ENCODE measurements at places on chromosomes 1 and 21.
A peak's percentile ranks its signal among the peaks of the same experiment; 100 is the strongest.

DNA sequence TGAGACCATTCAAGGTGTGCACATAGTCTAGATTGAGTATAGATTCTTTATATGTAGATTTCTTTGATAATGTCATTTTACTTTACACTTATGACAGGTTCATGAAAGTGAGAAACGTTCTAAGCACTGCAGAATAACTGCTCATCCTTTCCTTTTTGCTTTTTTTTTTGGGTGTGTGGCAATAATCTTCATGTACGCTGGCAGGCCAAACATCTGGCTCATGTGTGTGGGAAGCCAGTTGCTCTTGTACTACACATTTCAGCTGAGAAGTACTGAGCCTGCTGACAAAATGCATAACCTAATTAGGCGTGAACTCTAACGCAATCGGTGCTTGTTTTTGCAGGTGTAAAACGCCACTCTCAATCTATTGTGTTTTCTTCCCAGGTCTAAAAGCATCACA, 350.8 kb upstream of the KAZN start:
- no peak for DNase-seq

- DNase-seq, result no peak
These were observed 18.2 kb downstream of the MRPS6 start for GRCh38 chr21:34091607-34092006.

DNA sequence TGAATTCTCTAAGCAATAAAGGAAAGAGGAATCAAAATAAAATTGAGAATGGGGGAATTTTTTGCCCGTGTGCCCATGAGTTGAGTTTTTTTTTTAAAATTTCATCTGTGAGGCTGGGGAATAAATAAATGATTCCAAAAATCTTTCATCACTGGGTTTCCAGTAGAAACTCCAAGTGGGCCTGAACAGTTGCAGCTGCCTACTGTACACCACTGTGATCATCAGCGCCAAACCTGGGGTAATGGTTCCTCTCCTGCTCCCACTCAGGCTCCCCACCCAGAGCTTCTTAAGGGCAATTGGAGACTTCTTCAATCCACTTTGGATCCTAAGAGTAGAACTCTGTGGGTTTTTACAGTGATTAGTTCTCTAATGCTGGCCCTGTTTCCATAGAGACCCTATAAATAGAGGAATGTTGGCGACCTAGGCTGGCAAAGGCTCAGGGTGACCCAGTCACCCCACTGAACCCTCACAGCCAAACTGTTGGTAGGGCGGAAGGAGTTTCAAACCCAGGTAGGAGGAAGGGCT, 9.3 kb downstream of the TMCC2 start:
- no peak for DNase-seq

DNA sequence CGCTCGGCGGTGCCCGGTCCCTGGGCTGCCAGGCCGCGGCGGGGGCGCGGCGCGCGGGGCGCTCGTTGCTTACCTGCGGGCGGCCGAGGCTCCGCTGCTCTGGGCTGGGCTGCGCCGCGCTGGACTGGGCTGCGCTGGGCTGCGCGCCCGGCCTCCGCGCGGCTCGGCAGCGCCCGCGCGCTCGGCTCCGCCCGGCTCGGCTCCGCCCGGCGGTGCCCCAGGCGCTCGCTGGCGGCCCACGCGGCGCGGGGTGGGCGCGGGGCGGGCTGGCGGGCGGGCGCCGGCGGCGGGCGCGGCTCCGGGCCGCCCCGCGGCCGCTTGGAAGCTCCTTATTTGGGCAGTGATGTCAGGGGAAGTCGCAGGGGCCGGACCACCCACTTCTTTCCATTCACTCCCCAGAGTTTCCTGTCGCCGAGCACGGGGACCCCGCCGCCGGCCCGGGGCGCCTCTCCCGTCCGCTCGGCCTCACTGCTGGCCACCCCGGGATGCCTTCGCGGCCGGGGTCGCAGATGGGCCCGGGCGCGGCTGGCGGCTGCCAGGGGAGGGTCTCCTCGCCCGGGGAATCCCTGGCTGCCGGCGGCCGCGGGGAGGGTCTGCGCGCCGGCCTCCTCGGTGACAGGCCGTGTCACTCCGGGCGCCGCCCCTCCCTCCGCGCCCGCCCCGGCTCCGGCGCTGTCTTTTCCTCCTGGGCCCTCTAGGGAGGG, 177.7 kb upstream of the EDN2 start:
- peak; percentile 69 for DNase-seq

- DNase-seq, result no peak
These were observed 2.2 kb downstream of the LAMC2 start for GRCh38 chr1:183188240-183188639.

DNA sequence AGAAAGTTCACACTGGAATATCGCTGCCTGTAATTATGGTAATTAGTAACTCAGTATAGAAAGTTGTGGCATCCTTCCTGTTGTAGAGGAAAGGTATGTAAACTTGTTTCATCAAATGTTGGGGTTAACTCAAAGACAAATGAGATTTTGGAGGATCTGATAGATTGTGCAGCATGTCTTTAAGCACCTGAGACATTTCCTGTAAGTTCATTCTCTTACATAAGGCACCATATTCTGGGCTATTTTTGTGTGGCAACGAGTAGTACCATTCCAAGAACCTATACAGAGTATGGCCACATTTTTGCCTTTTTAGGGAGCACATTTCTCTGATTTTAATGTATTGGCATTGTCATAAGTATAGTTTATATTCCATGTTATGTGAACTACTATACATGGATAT, 88.8 kb downstream of the CDC14A start:
- no peak for DNase-seq

DNA sequence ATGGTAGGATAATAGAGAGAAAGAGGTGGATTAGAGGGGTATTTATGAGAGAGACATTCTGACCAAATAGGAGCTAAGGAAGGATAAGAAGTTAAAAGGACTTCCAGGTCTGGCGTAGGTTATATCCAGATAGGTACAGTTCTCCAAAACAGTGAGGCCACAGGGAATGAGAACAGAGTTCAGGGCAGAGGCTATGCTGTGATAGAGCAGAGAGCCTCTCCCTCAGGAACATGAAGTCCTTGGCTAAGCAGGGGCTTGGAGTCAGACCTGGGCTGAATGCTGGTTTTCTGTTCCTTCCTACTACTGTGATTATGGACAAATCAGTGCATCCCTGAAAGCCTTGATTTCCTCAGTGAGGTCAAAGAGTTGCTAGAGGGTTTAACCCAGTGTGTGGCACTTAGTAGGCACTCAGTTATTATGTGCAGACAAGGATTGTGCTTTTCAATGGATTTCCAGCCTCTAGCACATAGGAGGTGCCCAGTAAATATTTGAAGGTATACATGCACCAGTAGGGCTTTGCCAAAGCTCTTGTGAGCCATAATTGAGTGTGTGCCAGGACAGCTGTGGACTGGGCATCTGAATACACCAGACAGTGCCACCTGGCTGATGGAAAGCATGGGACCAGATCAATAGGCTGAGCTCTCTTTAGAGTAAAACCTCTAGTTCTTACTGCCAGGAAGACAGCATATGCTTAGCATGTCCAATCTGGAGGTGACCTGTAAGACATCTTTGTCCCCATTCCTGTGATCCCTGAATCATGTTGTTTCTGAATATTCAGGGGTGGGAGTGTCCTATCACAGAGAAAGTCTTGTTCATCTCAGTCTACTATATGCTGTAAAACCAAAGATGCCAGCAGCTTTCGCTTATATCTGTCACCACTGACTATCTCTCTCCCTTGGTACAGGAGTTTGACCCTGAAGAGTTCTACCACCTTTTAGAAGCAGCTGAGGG, 111.1 kb downstream of the PIK3R3 start:
- no peak for DNase-seq

DNA sequence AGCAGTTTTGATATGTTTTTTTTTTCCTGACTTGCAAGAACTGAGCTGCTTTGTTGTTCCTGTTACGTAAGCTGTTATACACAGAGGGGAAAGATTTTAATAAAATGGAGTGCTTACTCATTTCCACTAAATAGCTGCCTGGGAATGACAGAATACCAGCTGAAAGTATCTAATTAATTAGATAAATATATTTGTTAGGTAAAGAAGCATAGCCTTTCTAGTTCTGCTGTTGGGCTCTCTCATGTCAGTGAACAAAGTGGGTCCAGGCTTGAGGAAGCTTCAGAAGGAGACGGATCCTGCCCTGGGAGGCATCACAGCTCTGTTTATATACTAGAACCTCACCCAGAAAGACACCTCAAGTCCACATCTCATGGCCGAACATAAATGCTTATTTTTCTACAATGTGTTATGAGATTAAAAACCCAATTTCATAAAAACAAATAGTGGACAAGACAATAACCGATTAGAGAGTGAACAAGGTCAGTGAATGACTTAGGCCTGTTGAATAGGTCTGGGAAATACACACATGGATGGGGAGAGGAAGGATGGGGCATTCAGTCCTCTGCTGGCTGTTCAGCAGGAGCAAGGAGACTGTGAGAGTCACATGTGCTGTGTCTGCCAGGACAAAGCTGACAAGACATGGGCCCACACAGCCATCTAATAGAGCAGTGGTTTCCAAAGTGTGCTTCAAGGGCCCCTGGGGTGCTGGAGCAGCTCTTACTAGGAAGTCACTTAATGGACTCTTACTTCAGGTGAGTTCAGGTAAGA, 20.6 kb downstream of the TRAF5 start:
- no peak for DNase-seq

- no peak for DNase-seq
These were observed 6.2 kb upstream of the ANKRD65 start for GRCh38 chr1:1427106-1427819.

- no peak for DNase-seq
These were observed 301.8 kb upstream of the DUSP10 start for GRCh38 chr1:222043444-222044292.

GRCh38 chr1:25204797-25205480, 27.4 kb downstream of the SYF2 start:
- no peak for DNase-seq

DNA sequence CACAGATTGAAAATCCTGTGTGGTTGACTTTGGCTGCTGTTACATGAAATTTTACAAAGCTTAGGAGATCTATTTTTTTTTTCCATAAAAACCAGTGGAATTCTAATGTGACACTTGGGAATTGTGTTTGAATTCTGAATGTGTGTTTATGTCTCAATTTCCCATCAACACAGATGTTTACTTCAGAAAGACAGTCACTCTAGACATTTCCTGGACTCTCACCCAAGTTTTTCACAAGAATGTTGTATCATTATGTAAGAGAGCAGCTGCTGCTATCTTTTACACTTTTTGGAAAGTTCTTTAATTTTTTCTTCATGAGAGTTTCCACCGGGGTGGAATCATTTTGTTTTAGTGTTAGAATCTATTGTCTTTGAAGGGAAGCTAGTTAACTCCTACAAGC, 210.1 kb downstream of the GIPC2 start:
- no peak for DNase-seq

GRCh38 chr1:9840176-9840575, 16.4 kb upstream of the CLSTN1 start:
- peak; percentile 16 for DNase-seq

DNA sequence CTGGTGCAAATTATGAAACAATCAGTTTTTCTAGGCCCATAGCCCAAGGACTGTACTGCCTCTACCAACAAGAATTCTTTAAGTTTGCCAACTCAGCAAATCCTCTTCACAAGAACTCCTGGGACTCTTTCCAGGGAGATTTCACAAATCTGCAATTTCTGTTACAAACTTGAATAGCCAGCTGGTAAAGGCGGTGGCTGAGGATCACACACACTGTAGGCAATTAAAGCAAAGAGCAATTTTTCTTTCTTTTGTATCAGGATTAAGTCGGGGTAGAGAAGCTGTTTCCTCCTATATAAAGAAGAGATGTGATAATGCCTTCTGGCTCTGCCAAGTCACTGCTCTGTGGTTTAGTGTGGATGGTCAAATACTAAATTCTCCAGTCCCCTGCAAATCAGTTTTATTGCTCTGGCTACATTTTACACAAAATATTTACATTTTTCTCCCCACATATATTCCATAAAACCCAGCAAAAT, 1.7 kb downstream of the ALDH9A1 start:
- no peak for DNase-seq

GRCh38 chr1:205275133-205275532, 46.4 kb downstream of the NUAK2 start:
- DNase-seq, result no peak

GRCh38 chr1:18178111-18178510, 70.5 kb downstream of the IGSF21 start:
- DNase-seq, result no peak

GRCh38 chr1:91057784-91058183, 35.9 kb upstream of the ZNF644 start:
- DNase-seq, result no peak

DNA sequence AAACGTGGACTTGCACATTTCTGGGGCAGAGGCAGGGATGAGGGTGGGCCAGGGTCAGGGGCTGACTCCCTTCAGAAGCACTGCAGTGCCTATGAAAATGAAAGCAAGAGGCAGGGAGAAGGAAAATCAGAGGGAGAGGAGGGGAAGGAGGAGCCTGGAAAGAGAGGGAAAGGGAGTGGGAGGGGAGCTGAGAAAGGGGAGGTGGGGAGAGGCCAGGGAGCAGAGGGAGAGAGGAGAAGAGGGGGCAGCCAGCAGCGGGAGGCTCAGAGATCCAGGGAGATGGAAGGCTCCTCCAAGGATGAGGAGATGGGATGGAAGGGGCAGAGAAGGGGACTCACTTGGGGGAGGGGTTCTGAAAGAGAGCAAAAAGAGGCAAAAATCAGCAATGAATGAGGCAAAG, 96.3 kb upstream of the KLHDC7A start:
- no peak for DNase-seq

DNA sequence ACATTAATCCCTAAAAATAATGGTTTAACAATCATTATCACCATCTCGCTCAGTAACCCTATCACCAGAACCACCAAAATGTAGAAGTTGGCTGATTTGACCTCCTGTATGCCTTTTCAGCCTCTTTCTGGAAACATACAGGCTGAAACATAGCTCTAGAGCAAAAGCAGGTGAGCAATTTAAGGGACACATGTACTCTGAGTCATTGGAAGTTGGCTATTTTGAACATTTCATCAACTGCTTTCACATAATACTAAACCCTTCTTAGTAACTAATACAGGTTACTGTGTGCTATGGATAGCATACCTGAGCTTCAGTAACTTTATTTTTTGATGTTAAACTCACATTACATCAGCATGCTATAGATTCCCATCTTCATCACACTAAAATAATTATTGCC, 19.8 kb upstream of the DDAH1 start:
- DNase-seq, result no peak

GRCh38 chr1:186236921-186237320, 138.1 kb downstream of the TPR start:
- DNase-seq, result no peak

Data from tibial artery (tissue), 4 donors.